K562 (cell line): ENCODE measurements at places on chromosomes 13 and 19. TPM values are rescaled to one million over a fixed set of nuclear protein-coding genes. Genes with fewer than 3 reads are reported as not detected.

DNA sequence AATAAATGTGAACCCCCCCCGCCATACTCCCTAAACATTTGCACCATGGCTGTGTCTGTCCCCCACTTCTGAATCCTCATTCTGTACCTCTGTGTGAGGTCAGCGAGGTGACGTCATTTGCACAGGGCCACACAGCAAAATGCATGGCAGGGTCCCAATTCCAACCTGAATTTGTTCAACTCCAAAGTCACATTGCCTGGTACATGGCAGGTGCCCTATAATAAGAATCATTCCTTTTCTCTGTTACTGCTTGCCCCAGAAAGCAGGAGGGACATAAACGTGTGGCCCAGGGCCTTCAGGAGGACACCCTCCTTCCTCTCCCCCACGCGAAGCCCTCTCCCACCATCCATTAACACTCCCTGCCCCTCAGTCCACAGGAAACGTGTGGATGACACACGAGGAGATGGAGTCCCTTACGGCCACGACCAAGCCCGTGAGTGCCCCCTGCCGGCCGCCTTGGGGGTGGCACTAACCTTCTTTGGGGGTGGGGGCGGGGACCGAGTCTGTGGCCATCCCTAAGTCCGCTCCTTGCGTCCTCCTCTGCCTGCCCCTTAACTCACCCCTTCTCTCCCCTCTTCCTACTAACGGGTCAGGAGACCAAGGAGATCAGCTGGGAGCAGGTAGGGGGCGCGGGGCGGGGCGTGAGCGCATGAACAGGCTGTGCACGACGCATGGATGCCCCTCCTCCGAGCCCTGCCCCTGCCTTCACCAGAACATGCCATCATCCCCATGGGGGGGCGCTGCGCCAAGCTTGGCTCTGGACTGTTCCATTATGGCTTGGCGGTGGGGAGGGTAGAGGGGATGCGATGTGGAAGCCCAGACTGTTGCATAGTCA is 9.4 kb downstream of the HRC start:
- DNase-seq: peak; percentile 88

GRCh38 chr19:4113398-4114088 is 10.4 kb downstream of the MAP2K2 start:
- no peak for DNase-seq

DNA sequence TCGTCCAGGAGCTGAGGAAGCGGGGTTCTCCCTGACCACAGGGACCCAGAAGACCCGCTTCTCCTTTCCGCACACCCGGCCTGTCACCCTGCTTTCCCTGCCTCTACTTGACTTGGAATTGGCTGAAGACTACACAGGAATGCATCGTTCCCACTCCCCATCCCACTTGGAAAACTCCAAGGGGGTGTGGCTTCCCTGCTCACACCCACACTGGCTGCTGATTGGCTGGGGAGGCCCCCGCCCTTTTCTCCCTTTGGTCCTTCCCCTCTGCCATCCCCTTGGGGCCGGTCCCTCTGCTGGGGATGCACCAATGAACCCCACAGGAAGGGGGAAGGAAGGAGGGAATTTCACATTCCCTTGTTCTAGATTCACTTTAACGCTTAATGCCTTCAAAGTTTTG is 18.9 kb downstream of the VASP start:
- peak; percentile 81 for DNase-seq

The POLRMT gene
- polyA plus RNA-seq: 67.5 and 88.4 TPM in 2 replicates

DNA sequence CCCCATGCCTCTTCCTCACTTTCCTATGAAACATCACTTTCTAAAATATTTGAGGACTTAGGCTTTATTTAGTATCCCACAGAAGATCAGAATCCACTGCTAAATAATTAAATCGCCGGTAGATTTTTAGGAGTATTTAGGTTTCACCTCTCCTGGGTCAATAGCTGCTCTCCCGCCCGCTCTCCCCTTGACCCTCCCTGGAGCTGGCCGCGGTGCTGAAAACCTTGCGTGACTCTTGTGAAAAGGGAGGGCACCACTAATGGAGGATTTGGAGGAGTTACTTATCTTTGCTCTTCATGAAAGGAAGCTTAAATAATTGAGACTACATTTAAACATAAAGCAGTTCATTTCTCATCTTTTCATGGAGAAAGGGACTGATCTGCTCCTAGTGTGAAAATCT is 14.1 kb downstream of the POU4F1 start:
- DNase-seq: no peak

The ZNF773 gene
- 0.30 and 0.35 TPM in 2 replicates for polyA plus RNA-seq

GRCh38 chr13:104318121-104318520 is 1251.9 kb upstream of the SLC10A2 start:
- DNase-seq: no peak

- DNase-seq: no peak
These were observed 8.0 kb downstream of the RPL36 start for GRCh38 chr19:5697890-5698634.

- no peak for DNase-seq
These were observed 178.6 kb downstream of the RBM26 start for GRCh38 chr13:79227418-79227817.

DNA sequence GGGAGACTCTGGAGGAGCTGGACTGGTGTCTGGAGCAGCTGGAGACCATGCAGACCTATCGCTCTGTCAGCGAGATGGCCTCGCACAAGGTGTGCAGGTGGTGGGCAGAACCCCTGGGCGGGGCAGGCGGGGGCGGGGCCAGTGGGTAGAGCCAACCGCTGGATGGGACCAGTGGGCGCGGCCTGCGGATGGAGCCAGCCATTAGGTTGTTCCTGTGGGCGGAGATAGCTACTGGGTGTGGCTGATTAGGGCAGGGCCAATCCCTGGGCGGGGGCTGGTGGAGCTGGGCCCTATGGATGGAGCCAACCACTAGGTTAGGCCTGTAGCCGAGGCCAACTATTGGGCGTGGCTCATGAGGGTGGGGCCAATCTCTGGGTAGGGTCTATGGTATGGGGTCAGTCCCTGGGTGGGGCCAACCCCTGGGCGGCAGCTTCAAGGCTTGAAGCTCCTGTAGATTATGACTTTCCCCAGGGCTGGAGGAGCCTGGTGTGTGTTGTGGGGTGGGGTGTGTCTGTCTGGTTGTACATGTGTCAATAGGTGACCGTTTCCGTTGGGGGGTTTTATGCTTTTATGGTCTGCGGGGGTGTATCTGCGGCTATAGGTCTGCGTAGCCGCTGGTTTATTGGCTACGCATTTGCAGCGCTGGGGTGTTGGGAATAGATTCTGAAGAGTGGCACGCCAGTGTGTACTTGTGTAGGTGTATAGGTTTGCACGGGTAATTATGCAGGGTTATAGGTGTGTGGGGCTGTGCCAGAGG is 30.7 kb downstream of the PDE4A start:
- DNase-seq: peak; percentile 97

GRCh38 chr19:55463583-55464031 is 944 bp downstream of the C19orf85 start:
- DNase-seq: no peak
